ENCODE measurements at places on chromosomes 1 and 21.

- no peak for DNase-seq
Measured at GRCh38 chr21:36079010-36079649, 9.3 kb downstream of the CBR1 start.

DNA sequence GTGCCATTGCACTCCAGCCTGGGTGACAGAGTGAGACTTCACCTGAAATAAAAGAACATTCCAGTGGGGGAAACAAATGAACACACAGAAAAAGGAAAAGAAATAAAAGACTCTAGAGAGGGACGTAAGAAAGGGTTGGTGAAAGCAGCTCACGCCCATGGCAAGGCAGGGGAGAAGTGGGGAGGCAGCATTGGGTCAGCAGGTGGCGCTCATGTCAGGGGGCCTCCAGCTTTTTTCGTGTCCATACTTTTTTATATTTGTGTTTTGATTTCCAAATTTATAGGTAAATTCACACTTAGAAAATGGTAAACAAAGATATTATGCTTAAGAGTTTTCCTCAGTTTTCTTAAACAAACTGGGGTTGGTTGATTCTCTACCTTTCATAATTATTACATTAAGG is 45.5 kb downstream of the VPS13D start:
- DNase-seq, result no peak

DNA sequence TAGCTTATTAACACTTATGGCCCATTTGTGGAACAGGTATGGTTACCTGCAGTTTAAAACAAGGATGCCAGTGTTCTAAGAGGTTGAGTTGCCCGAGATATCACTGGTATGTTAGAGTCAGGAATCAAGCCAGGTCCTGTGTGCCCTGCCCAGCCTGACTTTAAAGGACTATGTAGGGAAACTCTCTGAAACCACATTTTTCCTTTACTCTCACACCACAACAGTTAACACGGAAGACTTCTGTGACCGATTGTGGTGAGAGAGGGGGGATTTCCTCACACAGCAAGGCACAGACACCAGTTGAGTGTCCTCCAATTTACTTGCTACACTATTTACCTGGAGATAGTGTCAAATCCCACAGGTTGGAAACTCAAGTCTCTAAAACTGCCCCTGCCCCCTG is 47.8 kb downstream of the UCK2 start:
- no peak for DNase-seq

- no peak for DNase-seq
Measured at GRCh38 chr21:29018540-29018939, 609 bp downstream of the RWDD2B start.

GRCh38 chr1:33716976-33717688 is 146.7 kb upstream of the HMGB4 start:
- DNase-seq, result no peak

DNA sequence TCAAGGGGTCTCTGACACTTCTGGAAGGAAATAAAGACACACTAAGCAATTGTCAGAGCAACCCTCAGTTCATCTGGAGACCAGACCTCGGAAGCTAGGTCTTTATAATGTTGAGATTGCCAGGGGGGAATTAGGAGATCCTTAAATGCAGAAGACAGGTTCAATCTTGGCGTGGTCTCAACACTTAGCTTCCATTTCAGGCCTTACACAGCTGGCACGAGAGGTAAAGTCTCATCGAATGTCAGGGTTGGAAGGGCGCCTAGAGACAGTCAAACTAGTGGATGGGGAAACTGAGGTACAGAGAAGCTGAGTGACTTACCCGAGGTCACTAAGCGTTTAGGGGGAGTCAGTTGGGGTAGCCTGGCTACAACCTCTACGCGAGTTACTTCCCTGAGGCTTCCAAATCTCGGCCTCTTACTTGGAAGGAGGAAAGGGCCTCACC is 562 bp upstream of the EPB41 start:
- no peak for DNase-seq

DNA sequence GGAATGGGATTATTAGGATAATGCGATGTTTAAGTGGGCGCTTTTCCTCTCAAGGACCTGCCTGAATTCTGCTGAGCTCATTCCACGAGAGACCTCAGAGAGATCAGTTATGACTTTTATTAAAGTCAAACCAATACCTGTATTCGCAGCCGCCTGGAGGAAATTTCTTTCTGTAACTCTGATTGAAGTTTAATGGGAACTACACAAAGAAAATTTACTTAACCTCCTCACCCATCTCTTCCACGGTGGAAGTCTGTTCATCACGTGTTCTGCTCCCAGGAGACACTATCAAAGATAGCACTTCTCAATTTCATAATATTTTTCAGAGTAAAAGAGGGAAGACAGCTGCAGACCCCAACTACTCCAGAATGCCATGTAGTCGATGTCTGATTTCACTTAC is 334.7 kb upstream of the POU3F1 start:
- DNase-seq, result no peak

- no peak for DNase-seq
Measured at GRCh38 chr21:43626390-43626789, 32.9 kb downstream of the HSF2BP start.

GRCh38 chr1:231232870-231233734 is 7.9 kb upstream of the GNPAT start:
- DNase-seq, result no peak

- no peak for DNase-seq
Measured at GRCh38 chr1:50027794-50028193, 4.0 kb upstream of the AGBL4 start.

- no peak for DNase-seq
Measured at GRCh38 chr1:115277276-115277675, 60.8 kb downstream of the NGF start.

DNA sequence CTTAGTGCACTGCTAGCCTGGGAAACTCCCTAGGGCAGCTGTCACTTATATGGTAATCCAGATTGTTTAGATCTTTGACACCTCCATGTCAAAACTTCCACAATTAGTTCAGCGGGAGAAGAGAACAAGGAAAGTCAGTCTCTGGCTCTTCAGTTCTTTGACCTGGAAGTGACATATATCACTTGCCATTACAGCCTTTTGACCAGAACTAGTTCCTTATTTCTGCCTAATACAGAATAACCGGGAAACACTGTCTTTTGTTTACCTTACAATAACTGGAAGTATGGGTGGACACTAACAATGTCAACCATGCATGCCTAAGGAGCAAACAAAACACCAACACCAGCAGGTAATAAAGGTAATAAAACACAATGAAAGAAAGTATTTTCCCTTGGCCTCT is 68.3 kb downstream of the C4BPA start:
- no peak for DNase-seq

DNA sequence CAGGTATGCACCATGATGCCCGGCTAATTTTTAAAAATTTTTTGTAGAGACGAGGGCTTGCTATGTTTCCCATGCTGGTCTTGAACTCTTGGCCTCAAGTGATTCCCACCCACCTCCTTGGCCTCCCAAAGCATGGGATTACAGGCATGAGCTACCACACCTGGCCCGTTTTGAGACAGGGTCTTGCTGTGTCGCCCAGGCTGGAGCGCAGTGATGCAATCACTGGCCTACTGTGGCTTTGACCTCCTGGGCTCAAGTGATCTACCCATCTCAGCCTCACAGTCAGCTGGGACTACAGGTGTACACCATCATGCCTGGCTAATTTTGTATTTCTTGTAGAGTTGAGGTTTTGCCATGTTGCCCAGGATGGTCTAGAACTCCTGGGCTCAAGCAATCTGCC is 7.5 kb upstream of the SH3D21 start:
- DNase-seq, result no peak

DNA sequence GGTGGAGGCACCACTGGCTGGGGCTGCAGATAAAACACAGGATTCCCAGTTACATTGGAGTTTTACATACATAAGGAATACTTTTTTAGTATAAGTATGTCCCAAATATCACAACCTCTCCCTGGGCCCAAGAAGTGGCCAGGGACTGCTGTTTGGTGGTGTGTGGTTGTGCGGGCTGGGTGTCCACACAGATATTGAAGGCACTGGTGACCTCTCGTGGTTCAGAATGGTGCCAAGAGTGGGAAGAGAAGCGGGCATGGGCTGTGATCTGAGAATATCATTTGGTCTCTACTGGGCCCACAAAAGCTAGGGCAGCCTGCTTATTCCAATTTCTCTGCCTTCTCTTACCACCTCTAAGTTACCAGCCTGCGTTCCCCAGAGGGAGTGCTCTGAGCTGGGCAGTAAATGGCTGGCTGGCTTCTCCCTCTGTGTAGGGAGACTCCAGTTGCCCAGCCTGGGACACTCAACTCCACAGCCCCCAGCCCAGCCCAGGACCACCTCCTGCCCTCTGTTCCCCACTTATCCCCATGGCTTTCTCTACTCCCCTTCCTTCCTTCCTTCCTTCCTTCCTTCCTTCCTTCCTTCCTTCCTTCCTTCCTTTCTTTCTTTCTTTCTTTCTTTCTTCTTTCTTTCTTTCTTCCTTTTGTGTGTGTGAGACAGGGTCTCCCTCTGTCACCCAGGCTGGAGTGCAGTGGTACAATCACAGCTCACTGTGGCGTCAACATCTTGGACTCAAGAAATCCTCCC is 42.8 kb upstream of the RD3 start:
- DNase-seq, result no peak

DNA sequence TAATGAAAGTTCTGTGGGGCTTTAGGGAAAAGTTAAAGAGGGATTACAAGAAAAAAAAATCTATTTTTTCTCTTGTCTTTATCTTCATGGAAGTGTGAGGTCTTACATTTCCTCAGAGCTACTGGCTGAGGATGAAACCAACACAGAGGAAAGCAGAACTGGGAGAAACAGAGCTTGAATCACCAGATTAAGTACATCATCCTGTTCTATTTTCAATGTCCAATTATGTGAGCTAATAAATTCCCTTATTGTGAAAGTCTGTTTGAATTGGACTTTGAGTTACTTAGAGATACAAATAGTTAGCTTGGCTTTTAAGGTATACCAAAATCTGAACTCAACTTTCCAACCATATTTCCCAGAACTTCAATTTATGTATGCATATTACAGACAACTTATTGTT is 69.2 kb downstream of the LPGAT1 start:
- DNase-seq, result no peak

- no peak for DNase-seq
Measured at GRCh38 chr1:115717541-115717940, 51.0 kb downstream of the CASQ2 start.

GRCh38 chr1:55195521-55196233 is 19.5 kb downstream of the USP24 start:
- no peak for DNase-seq

- DNase-seq, result no peak
Measured at GRCh38 chr21:18614303-18614702, 210.7 kb upstream of the TMPRSS15 start.

DNA sequence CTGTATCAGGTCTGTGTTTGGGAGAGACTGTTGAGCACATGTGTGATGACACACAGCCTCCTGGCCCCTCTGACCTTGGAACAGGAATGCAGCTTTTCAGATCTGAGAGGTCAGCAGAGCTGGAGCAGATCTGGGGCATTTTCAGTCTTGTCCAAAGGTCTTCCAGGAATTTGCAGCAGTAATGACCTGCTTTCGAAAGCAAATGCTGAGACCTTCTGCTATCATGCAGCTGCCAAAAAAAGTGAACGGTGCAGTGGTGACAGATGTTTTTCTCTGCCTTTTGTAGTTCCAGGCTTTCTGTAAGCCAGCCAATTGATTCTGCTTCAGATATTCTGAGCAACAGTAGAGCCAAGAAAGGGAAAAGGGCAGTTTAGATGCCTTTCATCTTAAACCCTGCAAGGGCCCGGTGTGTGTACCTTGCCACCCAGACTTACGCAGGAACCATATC is 137.8 kb upstream of the COA6 start:
- DNase-seq, result no peak

DNA sequence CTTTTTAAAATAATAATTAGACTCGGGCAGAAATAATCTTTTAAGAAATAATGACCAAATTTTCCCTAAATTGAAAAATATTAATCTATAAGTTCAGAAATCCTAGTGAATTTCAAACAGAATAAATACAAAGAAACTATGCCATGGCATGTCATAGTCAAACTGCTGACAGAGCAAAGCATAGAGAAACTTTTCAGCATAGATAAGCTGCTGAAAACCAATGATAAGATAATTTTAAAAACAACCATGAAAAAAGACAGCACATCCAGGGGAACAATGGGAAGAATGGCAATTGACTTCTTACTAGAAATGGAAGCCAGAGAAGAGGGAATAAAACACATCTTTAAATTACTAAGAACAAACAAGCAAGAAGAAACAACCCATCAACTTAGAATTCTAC is 19.8 kb downstream of the CD1D start:
- DNase-seq, result no peak

- peak; percentile 60 for DNase-seq
Measured at GRCh38 chr1:3618881-3619671, 5.7 kb upstream of the TPRG1L start.

- DNase-seq, result no peak
Measured at GRCh38 chr1:94334764-94335163, 83.4 kb upstream of the ABCD3 start.

GRCh38 chr1:6672558-6672957 is 29.1 kb downstream of the DNAJC11 start:
- no peak for DNase-seq

DNA sequence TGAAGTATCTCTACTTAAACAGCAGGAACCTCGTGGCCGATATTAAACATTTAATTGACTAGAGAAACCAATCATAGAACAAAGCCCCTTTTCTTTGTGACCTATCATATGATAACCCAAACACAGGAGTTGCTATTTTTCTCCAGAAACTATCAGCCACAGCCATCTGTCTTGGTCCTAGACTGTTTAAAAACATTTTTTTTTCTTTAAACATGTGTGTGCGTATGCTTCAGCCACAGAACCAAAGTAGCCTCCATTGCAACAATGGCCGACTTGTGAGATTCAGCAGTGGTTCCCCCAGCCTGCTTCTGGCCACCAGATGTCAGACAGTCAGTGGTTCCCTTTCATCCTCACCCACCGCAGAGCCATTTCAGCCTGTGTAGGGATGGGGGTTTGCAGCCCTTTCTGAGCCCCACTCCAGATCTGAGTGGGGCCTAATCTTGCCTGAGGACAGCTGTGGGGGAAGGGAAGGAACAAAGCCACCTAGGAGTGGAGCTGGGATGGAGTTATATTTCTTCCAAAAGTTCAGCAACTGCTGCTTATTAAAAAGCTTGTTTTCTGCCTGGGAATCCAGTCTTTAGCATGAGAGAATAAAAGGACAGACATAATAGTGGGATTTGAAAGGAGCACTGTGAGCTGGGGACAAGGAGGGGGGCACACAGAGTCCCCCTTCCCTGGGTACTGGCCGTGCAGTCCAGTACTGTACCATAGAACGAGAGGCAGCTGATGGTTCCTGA is 11.7 kb upstream of the IGSF3 start:
- DNase-seq, result no peak

- DNase-seq, result no peak
Measured at GRCh38 chr1:156124557-156125483, 10.3 kb downstream of the LMNA start.

DNA sequence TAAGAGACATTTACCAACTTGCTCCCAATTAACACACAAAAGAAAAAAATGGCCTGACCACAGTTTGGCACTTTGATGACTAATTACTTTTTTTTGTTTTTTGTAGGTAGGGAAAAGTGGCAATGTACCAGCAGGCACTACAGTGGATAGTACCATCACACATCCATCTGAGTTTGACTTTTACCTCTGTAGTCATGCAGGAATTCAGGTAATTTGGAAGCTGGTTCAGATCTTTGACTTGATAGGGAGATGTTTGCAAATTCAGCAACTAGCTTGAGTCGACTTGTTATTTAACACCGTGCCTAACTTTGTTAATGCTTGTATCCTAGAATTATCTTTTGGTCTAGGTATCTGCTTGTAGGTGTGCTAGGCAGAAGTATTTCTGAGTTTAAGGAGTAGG is 33.0 kb upstream of the AGO1 start:
- DNase-seq, result no peak

GRCh38 chr1:44721485-44722361 is 9.2 kb downstream of the RNU5D-1 start:
- DNase-seq, result no peak

GRCh38 chr1:110643879-110644472 is 30.8 kb downstream of the KCNA3 start:
- DNase-seq, result no peak

- DNase-seq, result no peak
Measured at GRCh38 chr1:172185211-172185610, 235.3 kb upstream of the C1orf105 start.

Data from stimulated activated CD8-positive, alpha-beta memory T cell treated with anti-CD3 and anti-CD28 coated beads, Interleukin-2, amount 100 ng/mL, for 1 hour (primary cell).